ENCODE measurements at places on chromosomes 7 and 10. TPM values are rescaled to one million over a fixed set of nuclear protein-coding genes. Genes with fewer than 3 reads are reported as not detected.

GRCh38 chr7:141991140-141991539, 4.5 kb upstream of the MGAM start:
- DNase-seq: no peak

GRCh38 chr7:130473876-130474275, 18.0 kb upstream of the MEST start:
- DNase-seq: no peak

DNA sequence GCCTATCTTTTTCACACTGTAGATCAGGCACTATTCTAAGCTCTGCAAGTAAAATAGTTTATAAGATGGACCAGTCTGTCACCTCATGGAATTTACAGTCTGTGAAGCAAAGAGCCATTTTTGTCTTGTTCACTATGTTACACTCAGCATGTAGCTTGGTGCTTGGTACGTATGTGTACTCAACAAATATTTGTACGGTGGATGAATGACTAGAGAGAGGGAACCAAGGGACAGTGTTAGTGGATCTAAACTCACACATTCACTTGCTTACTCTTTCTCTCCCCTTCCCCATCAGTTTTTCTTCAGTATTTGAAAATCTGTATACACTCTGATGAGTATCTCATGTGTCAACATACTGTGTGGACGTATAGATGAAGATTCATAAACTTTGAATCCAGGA, 45.9 kb downstream of the PTF1A start:
- DNase-seq: no peak

- DNase-seq: no peak
Measured at GRCh38 chr7:103075337-103075918, 488 bp downstream of the ARMC10 start.

DNA sequence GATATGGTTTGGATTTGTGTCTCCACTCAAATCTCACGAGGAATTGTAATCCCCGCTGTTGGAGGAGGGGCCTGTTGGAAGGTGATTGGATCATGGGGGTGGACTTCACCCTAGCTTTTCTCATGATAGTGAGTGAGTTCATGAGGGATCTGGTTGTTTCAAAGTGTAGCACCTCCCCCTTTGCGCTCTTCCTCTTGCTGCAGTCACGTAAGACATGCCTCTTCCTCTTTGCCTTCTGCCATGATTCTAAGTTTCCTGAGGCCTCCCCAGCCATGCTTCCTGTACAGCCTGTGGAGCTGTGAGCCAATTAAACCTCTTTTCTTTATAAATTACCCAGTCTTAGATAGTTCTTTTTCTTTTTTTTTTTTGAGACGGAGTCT, 17.1 kb downstream of the CDNF start:
- no peak for DNase-seq

DNA sequence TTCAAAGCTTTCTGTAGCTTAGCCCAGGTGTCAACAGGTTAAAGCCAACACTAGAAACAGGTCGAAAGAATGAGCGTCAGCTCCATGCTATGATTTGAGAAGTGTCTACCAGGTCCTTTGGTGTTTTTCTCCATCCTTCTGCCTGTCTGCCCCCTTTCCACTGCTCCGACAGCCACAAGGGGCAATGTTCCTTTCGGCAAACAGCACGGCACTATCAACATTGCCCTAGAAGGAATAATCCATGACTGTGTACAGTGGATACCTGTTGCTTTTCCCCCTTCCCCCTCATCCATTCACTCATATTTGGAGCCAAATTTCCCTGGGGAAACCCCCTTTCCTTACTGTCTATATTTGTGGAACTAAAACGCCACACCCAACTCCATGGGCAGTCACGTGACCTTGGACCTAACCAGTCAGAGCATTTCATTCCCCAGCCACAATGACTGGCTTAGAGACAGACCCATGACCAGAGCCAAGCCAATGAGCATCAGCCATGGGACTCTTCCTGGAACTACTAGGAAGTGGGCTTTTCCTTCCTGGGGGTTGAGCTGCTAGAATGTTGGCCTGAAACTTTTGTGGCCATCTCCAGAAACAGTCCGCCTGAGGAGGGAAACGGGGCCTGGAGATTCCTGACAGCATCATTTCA, 51.5 kb downstream of the AFAP1L2 start:
- DNase-seq: no peak

- no peak for DNase-seq
Measured at GRCh38 chr10:119421891-119422681, 120.4 kb downstream of the RGS10 start.

GRCh38 chr7:131328377-131329175, 900 bp downstream of the MKLN1 start:
- DNase-seq: no peak

GRCh38 chr10:14560791-14561765, 213.6 kb downstream of the FAM107B start:
- DNase-seq: no peak

Gene TRIM4
- 4.7 TPM for total RNA-seq

DNA sequence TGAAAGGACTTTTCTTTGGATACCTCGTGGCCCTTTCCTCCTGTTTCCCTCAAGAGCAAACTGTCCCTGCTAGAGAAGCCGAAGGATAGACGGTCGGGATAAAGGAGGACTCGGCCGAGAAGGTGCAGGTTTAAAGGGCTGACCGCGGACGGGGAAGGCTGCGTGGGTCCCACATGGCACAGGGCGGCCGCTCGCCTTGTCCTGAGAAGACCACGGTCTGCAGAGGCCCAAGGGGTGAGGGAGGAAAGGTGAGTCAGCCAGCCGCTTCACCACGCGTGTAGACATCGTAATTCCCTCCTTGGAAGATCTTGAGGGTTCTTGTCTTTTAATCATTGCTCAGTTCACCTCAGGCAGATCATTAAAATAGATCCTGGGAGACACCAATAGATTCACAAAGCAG, 253.8 kb downstream of the DPP6 start:
- DNase-seq: no peak

DNA sequence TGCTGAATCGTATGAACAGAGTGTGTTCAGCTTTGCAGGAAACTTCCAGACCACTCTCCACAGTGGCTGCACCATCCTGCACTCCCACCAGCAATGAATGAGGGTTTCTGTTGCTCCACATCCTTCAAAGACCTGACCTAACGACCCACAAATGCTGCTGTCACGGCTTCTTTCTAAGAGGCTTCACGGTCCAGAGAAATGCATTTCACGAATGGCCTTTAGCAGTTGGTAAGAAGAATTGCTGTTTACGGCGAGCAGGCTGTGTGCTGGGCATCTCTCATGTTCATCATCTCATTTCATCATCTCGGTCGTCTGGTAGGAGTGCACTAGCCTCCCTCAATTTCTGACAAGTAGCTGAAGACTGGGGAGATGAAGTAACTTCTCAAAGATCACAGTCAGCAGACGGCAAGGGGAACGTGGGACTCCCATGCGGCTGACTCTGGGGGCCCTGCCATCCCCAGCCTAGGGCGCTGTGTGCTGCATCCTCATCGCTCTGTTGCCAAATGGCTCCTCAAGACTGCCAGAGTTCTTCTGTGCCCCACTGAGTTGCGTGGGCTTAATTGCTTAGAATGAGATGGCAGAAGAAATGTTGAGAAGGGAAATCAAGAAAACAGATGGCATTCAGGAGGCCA, 72.9 kb downstream of the ADARB2 start:
- no peak for DNase-seq

Gene MYH16
- total RNA-seq: not detected

GRCh38 chr10:117360994-117361667, 14.1 kb downstream of the PDZD8 start:
- no peak for DNase-seq

GRCh38 chr7:99379043-99379577, 4.6 kb downstream of the ARPC1B start:
- peak; percentile 78 for DNase-seq

Gene OR9A2
- not detected for total RNA-seq

Gene NKX1-2
- total RNA-seq: not detected

DNA sequence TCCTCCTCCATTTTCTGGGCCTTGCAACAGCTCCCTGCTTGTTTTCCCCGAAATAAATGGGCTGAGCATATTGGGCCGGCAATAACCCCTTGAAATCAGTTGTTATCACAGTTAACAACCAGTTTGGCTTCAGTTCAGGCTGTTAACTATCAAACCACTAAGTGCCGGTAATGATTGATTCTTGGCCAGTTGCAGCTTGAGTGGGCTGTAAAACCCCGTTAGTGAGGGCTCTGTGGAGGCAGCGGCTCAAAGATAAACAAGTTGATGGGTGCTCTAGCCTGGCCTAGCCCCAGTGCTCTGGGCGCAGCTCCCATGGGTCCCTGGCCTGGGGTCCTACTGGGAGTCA, 8.3 kb downstream of the FGF8 start:
- DNase-seq: no peak

- DNase-seq: no peak
Measured at GRCh38 chr10:90965720-90966119, 44.8 kb upstream of the ANKRD1 start.

Gene LIPJ
- total RNA-seq: not detected

DNA sequence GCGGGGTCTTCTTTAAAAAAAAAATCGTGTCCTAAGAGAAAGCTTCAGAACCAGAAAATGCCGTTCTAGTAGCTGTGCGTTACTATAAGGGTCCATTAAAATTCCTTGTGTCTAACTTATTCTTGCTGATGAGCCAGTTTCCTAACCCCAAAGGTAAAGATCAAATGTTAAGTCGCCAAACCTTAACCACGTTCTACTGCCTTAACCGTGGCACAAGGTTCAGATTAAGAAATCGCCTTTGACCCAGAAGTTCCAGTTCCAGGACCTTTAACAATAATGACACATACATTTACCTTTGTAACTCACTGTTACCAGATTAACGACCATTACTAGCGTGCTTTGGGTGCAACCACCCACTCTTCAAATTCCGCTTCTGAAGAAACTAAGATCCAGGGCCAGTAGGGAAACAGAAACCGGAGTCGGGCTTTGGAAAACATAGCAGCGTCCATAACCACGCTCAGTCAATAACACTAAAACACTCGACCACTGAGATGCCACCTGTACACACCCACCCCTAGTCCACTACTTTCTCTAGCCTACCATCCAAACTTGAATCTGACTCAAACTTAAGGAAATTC, 620 bp downstream of the BET1 start:
- no peak for DNase-seq

- DNase-seq: no peak
Measured at GRCh38 chr7:70035955-70036354, 437.7 kb downstream of the AUTS2 start.

DNA sequence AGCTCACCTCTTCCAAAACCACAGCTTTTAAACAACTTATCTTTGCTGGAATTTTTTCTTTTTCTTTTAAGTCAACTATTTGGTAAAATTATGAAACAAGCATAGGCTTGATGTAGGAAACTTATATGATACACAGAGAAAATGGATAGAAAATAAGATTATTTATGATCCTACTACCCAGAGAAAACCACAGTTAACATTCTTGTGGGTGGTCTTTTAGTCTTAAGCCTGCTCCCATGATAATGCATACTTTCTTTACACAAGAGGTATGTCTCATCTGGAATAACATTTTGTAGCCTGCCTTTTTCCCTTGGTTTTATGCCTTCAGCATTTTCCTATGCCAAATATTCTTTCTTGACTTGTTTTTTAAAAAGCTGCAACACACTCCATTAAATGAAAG, 21.4 kb downstream of the PLPP4 start:
- DNase-seq: no peak

DNA sequence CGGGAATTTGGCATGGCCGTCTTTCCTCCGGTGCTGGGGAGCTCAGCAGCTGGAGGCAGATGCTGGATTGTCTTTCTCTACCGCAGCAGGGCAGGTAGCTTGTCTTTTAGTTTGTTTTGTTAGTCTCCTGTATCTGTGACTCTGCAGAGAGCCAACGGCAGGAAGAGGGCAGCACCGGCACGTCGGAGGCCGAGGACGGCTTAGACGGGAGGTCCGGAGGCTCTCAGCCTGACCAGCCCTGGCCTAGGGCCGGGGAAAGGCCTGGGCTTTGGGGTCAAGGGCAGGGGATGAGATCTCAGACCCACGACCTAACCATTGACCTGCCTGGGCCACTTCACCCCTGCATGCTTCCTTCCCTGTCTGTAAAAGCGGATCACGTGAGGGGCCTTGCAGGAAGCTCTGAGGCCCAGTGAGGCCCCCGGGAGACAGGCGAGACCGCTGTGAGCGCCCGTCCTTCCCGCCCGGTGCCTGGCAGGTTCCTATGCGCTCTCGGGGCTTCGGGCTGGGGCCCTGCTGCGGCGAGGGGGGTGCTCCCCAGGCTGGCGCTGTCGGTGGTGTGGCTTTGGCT, 72.7 kb downstream of the LHPP start:
- DNase-seq: no peak

Gene ADAM22
- 1.1 TPM for total RNA-seq

DNA sequence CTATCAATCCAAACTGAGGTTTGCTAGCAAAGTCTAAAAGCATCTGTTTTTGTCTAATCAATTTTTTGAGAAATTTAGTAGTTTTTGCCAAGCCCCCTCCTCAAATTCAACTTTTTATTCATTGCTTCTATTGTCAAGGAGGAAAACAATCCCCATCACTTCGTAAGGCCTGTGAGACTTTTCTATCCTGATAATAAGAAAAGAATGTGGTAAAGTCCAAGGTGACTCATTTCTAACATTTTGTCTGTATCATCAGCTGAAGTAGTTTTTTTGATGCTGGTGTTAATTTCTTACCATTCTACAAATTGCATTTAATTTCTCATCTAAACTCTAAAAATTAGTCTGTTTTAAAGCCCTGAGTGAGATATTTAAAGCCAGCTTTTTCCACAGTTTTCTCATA, 11.7 kb downstream of the ANK3 start:
- no peak for DNase-seq

DNA sequence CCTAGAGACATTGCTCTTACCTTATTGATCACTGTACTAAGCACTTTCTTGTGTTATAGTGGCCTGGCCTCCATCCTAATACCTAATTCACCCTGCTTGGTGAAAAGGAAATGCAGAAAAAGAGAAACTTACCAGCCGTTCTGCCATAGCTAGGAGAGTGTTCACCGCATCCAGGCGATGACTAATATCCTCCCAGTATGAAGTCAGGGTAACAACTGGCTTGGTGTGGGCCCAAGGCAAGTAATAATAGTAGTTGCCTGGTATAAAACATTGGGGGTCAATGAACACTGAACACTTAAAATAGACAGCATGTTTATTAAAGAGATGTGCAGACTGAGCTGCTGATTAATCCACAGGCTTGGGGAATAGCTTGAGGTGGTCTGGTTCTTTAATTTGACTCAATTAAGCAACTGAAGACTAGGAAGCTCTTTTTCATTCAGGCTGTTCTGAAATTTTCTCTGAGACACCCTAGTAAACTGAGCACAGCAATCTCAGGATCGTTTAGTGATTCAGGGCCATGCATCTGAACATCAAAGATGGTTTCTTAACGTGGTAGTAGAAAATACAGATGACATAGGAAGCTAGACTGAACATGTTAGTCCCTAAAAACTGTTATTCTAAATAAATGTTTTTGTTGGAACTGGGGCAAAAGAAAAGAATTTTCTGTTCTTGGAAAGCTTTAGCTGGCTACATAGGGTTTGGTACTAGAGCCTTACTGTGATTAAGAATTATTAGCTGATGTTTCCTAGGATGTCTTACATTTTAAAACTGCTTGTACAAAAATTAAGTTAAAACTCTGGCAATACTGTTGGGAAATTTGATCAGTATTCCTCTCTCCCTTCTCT, 102.2 kb downstream of the MYOF start:
- DNase-seq: no peak
